ENCODE measurements at places on chromosomes 12 and 14. TPM values are rescaled to one million over a fixed set of nuclear protein-coding genes. Genes with fewer than 3 reads are reported as not detected.

The IQSEC3 gene
- not detected for polyA plus RNA-seq

The TAS2R20 gene
- 0.64 TPM for polyA plus RNA-seq

The GPR162 gene
- polyA plus RNA-seq, result 3.3 TPM

The AMN gene
- polyA plus RNA-seq, result 0.17 TPM

The FAM90A1 gene
- polyA plus RNA-seq, result 0.20 TPM

The RD3L gene
- not detected for polyA plus RNA-seq

The LBHD2 gene
- polyA plus RNA-seq, result not detected

The GALNT8 gene
- 0.02 TPM for polyA plus RNA-seq

The LRIG3 gene
- polyA plus RNA-seq, result 33.9 TPM

The KRT8 gene
- polyA plus RNA-seq, result 31.1 TPM

The KRT86 gene
- polyA plus RNA-seq, result 1.5 TPM

The CAPZA3 gene
- polyA plus RNA-seq, result not detected

The CCDC175 gene
- not detected for polyA plus RNA-seq

The AMDHD1 gene
- 0.09 TPM for polyA plus RNA-seq

The FLRT2 gene
- 16.7 TPM for polyA plus RNA-seq

The ZC3H10 gene
- polyA plus RNA-seq, result 1.4 TPM

The IFI27L2 gene
- polyA plus RNA-seq, result 201 TPM

The KIF26A gene
- 0.06 TPM for polyA plus RNA-seq

The PLEK2 gene
- polyA plus RNA-seq, result 3.1 TPM

The KRT77 gene
- polyA plus RNA-seq, result not detected

The ZNF385A gene
- 0.96 TPM for polyA plus RNA-seq

The TSPAN8 gene
- not detected for polyA plus RNA-seq

The C12orf42 gene
- polyA plus RNA-seq, result not detected

The KRT83 gene
- 0.07 TPM for polyA plus RNA-seq

The PRORP gene
- 33.4 TPM for polyA plus RNA-seq

The FAM186B gene
- 0.12 TPM for polyA plus RNA-seq

The HRK gene
- not detected for polyA plus RNA-seq

The ASCL4 gene
- polyA plus RNA-seq, result not detected

The PTPRR gene
- polyA plus RNA-seq, result 0.77 TPM

The YAF2 gene
- 10.0 TPM for polyA plus RNA-seq

The CEBPE gene
- not detected for polyA plus RNA-seq

The PZP gene
- polyA plus RNA-seq, result not detected

The LHX5 gene
- polyA plus RNA-seq, result not detected

The B4GALNT1 gene
- polyA plus RNA-seq, result 1.2 TPM

The BDKRB2 gene
- polyA plus RNA-seq, result 21.3 TPM

The IRAK3 gene
- 3.1 TPM for polyA plus RNA-seq

The DBX2 gene
- not detected for polyA plus RNA-seq

The LRTM2 gene
- polyA plus RNA-seq, result not detected

The TMEM233 gene
- polyA plus RNA-seq, result not detected

The ABCB9 gene
- 3.9 TPM for polyA plus RNA-seq

The NCKAP5L gene
- 13.2 TPM for polyA plus RNA-seq

The SOAT2 gene
- 0.34 TPM for polyA plus RNA-seq

The INSM2 gene
- not detected for polyA plus RNA-seq

The LTB4R gene
- 2.5 TPM for polyA plus RNA-seq

The CISTR gene
- polyA plus RNA-seq, result not detected

The CCDC196 gene
- polyA plus RNA-seq, result not detected

The CSRP2 gene
- 99.2 TPM for polyA plus RNA-seq

The MEG3 gene
- polyA plus RNA-seq, result 191 TPM

The NKX2-1 gene
- not detected for polyA plus RNA-seq

The NGB gene
- polyA plus RNA-seq, result not detected

The GARIN6 gene
- not detected for polyA plus RNA-seq

The TROAP gene
- 24.8 TPM for polyA plus RNA-seq

The CGRRF1 gene
- 11.4 TPM for polyA plus RNA-seq

The KLRD1 gene
- polyA plus RNA-seq, result 0.13 TPM

Data from BJ (cell line).